A673 (cell line): ENCODE measurements at places on chromosomes 12 and 14.

GRCh38 chr14:101889366-101889765 lies 75.0 kb upstream of the DYNC1H1 start:
- DNase-seq, result no peak

DNA sequence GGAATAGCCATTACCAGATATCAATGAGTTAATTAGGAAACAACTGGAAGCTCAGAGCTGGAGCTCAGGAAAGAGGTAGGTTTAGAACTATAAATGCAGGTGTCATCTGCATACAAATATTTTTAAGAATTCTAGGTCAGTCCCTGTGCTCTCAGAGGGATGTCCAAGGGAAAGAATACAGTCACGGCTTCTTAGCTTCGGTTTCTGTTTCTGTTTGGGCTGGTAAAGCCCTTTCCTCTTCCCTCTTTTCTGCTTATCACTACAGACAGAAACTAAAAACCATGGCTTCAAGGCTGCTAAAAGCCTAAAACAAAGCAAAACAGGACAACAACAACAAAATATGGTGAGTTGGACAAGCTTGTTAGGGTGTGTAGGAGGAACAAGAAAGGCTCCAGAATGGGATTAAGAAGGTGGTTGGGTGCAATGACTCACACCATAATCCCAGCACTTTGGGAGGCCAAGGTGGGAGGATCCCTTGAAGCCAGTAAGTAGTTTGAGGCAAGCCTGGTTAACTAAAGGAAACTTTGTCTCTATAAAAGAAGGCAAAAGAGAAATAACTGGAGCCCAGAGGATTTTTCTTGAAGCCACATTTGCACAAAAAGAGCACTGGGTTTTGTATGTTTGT lies 113.0 kb downstream of the SEC23A start:
- DNase-seq, result peak; percentile 53

- peak; percentile 37 for DNase-seq
Measured at GRCh38 chr14:64478634-64479250, 13.4 kb downstream of the AKAP5 start.

GRCh38 chr12:105561546-105562198 lies 231.2 kb downstream of the C12orf75 start:
- peak; percentile 3 for DNase-seq

GRCh38 chr12:111006621-111007020 lies 86.2 kb upstream of the MYL2 start:
- DNase-seq, result no peak

- DNase-seq, result peak; percentile 34
Measured at GRCh38 chr12:121748218-121748570, 35.6 kb downstream of the TMEM120B start.

DNA sequence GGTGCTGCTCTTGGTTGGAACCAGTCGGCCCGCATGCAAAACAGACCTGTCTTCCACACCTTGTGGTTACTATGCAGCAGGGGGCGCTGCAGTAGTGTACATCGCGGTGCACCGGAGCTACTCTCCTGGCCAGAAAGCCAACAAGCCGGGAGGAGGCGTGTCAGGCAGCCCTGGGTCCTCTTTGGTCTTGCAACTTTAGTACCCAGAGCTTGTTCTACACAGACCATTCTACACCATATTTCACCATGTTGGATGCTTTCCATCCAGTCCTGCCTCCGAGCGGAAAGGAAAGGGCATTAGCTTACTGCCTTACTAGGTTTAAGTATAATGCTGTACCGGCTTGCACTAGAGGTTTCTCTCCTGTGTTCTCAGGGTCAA lies 927 bp upstream of the TMTC2 start:
- peak; percentile 95 for DNase-seq

DNA sequence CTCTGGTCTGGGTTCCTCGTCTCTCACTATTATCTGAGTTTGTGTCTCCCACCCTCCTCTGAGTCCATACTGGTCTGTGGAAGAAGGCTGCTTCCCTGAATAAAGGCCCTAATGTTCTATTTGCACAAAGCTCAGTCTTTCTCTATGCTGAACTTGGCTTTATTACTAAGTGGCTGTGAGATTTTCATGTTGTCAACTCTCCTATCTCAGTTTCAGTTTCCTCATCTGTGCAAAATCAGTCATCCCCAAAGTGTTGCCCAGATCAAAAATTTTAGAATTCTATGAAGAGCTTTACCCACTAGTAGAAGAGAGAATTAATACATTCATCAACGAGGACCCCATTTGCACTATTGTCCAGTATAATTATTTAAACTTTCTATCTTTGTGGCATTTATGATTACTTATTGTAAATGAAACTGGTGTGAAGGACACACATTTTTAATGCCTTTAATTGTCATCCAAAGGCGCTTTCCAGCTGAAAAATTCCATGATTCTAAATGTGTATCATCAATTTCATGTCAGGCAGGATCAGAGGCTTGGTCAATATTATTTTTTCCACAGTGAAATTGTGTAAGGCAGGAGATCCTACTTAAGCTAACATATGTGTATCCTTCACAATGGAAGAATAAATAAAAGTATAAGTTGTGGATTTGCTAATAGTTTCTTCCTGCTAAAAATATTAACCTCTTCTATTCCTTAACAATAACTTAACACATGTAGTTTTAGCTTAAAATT lies 79.1 kb upstream of the EEA1 start:
- DNase-seq, result no peak

- DNase-seq, result peak; percentile 74
Measured at GRCh38 chr12:122499991-122500684, 594 bp downstream of the ZCCHC8 start.

DNA sequence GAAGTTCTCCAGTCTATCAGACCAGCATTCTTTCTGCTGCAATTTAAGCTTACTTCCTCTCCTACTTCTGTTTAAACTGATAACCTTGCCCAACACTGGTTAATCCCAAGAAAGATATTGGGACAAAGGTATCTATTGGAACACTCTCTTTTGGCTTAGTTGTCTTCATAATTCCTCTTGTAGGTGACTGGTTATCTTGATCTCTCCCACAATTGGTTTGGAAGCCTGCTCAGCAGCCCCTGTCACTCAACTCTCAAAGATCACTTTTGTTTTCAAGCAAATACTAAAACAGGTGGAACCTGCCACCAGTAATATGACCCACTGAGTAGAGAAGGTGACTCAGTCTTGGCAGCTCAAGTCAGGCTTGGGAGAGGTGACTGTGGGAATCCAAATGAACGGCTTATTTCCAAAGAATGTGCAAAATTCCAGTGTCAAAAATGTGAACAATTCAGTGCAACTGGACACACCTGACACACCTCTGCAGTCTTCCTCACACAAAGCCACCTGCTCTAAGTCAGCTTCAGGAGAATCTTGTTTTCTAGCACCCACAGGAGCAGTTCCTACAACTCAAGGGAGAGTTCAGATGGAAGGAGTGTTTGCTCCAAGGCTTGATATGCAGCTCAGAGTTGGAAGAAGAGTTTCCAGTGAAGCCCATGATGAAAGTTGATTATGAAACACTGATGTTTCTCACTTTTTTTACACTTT lies 83.2 kb upstream of the SLC38A2 start:
- DNase-seq, result no peak

- DNase-seq, result no peak
Measured at GRCh38 chr12:122079532-122080081, 1.1 kb downstream of the MLXIP start.

GRCh38 chr12:58479401-58479800 lies 440.9 kb downstream of the LRIG3 start:
- no peak for DNase-seq

DNA sequence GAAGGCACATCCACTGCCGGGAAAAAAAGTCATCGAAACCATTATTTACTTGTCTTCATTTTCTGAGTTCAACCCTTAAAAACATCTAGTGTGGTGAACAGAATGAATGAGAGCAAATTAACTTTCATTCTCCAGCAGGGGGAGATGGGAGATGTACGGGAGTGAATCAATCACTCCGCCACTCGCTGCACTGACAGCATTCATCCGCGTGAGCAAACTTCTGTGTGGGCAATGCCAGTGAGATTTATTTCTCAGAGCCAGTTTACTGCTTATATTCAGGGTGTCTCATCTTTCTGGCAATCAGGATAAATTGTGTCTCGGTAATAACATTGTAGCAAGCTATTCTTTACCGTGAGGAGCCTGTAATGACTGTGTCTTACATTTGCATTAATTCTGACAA lies 463.6 kb upstream of the MIS18BP1 start:
- peak; percentile 76 for DNase-seq

DNA sequence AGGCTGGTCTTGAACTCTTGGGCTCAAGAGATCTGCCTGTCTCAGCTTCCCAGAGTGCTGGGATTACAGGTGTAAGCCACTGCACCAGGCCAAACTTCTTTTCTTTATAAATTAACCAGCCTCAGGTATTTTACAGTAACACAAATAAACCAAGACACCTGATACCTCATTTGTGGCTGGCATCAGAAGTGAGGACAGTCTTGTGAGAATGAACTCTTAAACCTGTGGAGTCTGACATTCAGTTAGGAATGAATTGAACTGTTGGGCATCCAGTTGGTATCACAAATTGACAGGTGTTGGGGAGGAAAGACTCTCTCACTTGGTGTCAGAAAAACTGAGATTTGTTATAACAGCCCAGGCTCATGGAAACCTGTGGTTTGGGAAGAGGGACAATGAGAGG lies 120.5 kb downstream of the DENND5B start:
- DNase-seq, result no peak

- DNase-seq, result no peak
Measured at GRCh38 chr12:5114436-5114835, 70.8 kb downstream of the KCNA5 start.

DNA sequence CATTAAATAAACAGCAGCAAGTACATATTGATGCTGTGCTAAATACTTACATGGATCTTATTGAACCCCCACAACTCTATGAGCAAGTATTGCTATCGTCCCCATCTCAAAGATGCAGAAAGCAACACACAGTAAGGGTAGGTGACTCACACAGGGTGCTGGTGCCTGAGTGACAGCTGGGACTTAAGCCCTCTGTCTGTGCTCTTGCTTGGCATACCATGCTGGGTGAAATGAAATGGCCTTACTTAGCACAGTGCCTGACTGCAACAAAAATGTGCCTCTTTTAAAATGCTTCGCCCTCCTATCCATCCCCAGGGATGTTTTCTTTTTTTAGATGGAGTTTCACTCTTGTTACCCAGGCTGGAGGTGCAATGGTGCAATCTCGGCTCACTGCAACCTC lies 788 bp downstream of the TEX52 start:
- DNase-seq, result peak; percentile 54

DNA sequence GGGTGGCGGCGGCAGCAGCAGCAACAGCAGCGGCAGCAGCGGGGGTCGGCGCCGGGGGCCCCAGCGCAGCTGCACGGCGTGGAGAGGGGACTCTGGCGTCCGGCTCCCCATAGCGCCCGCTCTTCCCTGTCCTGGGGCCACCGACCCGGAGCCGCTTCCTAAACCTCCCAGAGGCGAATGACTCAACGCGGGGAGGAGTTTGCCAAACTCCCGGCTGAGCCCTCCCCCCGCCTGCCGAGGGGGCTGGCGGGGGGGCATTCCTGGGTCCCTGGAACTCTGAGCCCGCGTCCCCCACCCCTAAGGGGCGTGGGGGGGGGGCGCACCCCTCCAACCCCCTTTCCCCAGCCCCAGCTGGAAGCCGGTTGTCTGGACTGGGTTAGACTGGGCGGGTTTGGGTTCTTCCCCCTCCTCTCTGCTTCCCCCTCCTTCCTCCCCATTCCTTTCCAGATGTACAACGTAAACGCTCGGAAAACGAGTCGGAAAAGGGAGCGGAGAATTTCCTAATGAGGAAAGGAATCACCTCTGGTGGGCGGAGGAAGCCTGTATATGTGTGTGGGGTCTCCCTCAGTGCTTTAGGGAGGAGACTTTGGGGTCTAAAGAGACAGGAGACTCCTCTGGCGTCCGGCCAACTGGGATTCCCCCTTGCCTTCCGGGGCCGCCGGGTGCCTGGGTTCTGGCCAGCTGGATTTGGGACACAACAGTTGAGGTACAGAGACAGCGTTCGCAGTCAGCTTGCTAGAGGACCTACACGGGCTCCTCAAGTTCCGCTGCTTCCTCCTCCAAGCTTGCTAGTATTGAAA lies at the start of gene ITGA5:
Gene ITGA5 (minus strand): TSS at position 179 of the 800 bp plus-strand sequence. CDS start 68 bp downstream, at position 111.
- DNase-seq, result peak; percentile 69

DNA sequence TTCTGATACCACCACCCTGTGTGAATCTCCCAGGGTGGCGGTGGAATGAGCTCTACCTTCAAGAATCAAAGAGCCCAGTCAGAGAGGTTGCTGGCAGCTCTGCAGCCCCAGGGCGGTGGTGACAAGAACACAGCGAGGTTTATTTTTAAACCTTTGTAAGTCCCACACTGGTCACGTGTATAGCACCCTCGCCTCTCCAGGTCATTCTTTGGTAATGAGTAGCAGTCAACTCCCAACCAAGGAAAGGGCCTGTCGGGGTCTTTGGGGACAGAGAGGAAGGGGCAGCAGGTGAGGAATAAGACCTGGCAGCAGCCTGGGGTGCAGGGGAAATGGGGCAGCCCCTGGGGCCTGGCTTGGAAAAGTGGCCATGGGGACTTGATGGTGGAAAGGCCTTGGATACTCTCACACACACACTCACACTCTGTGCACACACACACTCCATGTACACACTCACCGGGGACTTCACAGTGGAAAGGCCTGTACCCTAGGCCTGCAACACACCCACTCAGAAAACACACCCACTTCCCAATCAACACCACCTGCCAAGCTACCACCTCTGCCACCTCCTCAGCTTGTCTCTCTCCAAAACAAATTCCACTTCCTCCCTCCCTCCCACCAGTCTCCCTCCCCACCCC lies 178.6 kb downstream of the DPF3 start:
- no peak for DNase-seq

GRCh38 chr12:55891310-55891709 lies 36.4 kb downstream of the PYM1 start:
- DNase-seq, result no peak

- no peak for DNase-seq
Measured at GRCh38 chr14:22885975-22886374, 3.0 kb downstream of the REM2 start.

GRCh38 chr12:27064397-27065342 lies 17.7 kb downstream of the C12orf71 start:
- no peak for DNase-seq

GRCh38 chr14:96177766-96178375 lies 26.8 kb upstream of the BDKRB2 start:
- DNase-seq, result no peak

- peak; percentile 85 for DNase-seq
Measured at GRCh38 chr14:52834440-52834842, 43.0 kb upstream of the GNPNAT1 start.

GRCh38 chr12:113114447-113115178 lies 20.9 kb downstream of the RASAL1 start:
- DNase-seq, result no peak

DNA sequence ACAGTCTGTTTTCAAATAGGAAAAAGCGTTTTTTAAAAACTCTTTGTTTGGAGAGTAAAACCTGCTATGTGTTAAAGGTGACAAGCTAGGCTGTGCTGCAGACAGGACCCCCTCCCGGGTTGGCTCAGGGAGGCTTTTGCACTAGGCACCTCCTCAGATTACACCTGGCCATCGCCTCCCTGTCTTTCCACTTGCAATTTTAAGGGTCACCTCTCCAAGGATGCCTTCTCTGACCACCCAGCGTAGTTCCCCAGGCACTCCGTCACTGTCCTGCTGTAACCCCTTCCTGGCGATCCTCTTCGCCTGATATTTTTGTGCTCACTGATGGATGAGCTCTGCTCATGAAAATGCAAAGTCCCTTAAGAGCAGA lies 80.7 kb downstream of the NTF3 start:
- no peak for DNase-seq
